ENCODE measurements at places on chromosomes 6 and 20.

DNA sequence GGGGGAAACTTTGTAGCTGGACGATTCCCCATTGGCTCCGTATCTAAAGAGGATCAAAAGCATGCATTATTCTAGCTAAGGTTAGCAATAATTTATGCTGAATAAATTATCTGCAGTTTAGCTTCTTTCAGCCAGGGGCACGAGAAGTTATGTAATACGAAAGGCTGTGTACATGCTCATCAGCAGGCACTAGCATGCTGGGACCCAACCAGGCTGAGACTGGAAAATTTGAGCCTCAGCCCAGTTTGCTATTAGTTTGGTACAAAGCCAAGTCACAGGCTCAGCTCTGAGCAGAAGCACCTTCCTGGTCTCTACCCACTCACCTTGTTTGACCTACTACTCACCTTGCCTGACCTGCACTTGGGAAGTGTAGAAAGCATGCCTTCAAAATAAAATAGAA is 328.1 kb upstream of the ARID1B start:
- no peak for DNase-seq

DNA sequence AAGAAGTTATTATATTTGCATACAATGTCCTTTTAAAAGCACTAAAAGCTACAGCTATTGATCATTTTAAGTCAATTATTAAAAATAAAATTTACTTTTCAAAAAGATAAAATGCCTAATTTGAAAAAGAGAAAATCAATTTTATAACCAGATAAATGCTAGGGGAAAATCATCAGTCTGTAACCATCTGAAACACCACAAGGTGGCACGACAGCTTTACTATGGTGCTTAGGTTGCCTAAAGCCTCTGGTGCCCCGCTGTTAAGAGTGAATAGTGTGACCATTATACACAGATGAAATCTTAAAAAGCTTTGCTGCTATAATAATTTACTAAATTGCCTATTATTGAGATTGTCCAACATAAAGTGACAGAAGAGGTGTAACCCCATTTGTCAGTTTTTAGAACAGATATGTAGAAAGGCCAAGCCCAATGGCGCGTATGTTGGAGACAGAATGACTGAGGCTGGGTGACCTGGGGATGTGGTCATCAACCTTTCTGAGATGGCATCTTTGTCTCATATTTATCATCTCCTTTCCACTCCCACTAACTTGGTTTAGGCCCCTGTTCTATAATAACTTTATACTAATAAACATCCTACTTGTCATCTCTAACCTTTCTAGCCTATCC is 100.8 kb downstream of the MOXD1 start:
- DNase-seq = no peak

DNA sequence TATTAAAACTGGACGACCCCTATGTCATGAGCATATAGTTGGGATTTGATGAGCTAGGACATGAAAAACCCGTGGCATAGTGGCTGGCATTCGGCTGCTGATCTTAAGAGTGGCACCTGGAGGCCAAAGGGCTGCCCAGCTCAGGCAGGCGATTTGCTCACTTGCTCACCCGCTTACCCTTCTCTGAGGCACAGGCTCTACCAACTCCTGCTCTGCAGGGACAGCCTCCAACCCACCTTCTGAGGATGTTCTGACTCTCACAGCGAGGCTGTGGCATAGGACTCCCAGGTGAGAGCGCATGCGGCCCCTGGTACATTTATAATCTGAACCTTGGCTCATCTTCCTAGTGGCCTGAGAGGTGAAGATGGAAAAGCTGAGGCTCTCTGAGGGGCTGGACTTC is 995 bp downstream of the RSPO4 start:
- DNase-seq = no peak

DNA sequence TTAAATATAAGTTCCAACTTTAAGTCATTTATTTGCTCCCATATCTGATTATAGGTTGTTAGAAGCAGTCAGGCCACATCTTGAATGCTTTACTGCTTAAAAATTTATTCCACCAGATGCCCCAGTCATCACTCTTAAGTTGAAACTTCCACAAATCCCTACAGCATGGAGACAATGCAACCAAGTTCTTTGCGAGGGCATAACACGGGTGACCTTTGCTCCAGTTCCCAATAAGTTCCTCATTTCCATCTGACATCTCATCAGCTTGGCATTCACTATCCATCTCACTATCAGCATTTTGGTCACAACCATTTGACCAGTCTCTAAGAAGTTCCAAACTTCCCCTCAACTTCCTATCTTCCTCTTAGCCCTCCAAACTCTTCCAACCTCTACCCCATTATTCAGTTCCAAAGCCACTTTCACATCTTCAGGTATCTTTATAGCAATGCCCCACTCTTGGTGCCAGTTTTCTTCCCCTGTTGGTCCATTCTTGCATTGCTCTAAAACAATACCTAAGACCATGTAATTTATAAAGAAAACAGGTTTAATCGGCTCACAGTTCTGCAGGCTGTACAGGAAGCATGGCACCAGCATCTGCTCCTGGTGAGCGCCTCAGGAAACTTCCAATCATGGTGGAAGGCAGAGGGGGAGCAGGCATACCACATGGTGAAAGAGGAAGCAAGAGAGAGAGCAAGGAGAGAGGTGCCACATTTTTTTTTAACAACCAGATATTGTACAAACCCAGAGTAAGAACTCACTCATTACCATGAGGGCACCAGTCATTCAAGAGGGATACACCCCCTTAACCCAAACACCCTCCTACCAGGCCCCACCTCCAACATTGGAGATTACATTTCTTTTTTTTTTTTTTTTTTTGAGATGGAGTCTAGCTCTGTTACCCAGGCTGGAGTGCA is 15.9 kb upstream of the ITPR3 start:
- no peak for DNase-seq

GRCh38 chr6:22208026-22208425 is 88.8 kb downstream of the PRL start:
- DNase-seq = no peak

DNA sequence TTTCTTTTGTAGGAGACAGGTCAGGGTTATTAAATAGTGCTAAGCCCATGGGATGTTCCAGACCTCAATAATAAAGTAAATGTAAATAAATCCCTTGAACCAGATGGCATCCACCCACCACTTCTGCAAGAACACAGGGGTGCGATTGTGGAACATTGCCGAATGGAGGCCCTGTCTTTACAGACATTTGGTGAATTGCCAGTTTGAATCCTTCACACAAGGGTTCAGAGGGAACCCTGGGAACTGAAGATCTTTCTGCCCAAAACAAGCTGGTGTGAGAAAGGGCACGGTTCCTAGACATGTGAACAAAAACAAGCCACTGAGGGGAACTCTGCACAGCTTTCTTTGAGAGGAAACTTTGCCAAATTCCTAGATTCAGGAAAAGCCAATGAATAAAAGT is 30.2 kb upstream of the RNF8 start:
- no peak for DNase-seq

- no peak for DNase-seq
These were observed 628 bp downstream of the SLC35B2 start for GRCh38 chr6:44256775-44257024.

DNA sequence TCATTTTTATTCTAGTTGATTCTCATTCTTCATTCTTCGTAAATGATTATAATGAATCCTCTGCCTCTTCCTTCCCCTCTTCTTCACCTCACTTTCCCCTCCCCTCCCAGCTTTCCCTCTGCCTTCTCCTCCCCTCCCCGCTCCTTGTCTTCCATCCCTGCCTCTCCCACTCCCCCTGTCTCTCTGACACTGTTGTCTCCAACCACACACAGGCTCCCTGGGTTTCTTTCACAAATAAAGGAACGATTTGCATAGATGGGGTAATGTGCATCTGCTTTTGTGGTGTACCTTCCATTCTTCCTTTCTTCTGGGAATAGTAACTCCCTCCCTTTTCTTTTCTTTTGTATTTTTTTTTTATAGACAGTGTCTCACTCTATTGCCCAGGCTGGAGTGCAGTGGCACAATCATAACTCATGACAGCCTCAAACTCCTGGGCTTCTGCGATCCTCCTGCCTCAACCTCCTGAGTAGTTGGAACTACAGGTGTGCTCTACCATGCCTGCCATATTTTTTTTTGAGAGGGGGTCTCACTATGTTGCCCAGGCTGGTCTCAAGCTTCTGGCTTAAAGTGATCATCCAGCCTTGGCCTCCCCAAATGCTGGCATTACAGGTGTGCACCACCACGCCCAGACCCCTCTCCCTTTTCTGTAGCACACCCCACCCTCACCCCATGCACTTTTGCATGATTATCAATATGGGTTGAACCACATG is 318.6 kb downstream of the PRKN start:
- no peak for DNase-seq

GRCh38 chr6:82704045-82704444 is 340.4 kb downstream of the TPBG start:
- no peak for DNase-seq

DNA sequence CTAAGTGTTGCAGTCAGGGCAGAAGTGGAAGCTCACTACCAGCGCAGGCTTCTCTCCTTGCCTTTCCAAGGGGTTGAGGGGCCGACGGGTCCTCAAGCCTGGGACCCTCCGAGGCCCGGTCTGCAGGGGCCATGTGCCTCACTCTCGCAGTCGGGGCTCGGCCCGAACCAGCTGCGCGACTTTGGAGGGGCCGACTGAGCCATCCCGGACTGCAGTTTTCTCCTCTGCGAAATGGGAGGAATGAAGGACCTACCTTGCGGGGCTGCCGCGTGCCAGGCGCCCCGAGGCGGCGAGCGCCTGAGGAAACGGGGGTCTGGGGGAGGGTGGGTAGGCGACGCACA is 5.6 kb downstream of the LZTS3 start:
- no peak for DNase-seq

- no peak for DNase-seq
These were observed 720.9 kb downstream of the GRIK2 start for GRCh38 chr6:102114402-102114801.

- DNase-seq = no peak
These were observed 80.1 kb upstream of the ARMC2 start for GRCh38 chr6:108768166-108768555.

- no peak for DNase-seq
These were observed 32.7 kb downstream of the HLA-A start for GRCh38 chr6:29974901-29975560.

DNA sequence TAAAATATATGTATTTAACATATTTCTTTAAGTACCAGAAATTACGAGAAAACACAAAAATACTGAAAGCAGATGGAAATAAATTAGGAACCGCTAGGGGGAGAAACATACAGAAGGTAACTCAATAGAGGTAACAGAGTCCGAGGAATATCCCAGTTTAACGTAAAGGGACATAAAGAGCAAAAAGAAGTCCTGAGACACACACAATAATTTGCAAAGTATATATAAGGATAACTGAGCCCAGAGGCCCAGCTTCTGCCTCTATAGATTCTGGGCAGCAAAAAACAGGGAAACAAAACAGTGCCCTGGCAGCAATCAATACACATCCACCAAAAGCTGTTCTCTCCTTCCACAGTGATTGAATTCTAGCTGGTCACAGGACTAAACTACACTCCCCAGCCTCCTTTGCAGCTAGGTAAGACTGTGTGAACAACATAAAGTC is 15.1 kb downstream of the TBC1D32 start:
- no peak for DNase-seq

DNA sequence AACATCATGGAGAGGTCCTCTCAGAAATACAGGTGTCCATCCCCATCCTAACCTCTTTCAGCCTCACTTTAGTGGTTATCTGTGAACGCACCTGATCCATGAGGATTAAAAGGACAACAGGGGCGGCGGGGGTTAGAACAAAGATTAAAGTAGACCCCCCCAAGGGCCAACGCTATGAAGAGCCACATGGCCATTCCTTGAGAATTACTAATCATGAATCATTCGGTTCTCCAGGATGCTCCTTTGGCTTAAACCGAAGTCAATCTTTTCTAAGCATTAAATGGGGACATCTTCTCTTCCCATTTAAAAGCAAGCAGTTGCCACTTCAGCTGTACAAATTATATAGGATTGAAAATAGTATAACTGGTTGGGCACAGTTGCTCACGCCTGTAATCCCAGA is 212.4 kb downstream of the GMPR start:
- DNase-seq = no peak

- DNase-seq = no peak
These were observed 47.1 kb downstream of the NEDD9 start for GRCh38 chr6:11185204-11185842.

GRCh38 chr20:14726591-14726990 is 389.2 kb upstream of the FLRT3 start:
- no peak for DNase-seq

- DNase-seq = no peak
These were observed 9.4 kb downstream of the TREML2 start for GRCh38 chr6:41191569-41191968.

GRCh38 chr6:46279874-46280273 is 109.1 kb upstream of the ENPP5 start:
- DNase-seq = no peak

DNA sequence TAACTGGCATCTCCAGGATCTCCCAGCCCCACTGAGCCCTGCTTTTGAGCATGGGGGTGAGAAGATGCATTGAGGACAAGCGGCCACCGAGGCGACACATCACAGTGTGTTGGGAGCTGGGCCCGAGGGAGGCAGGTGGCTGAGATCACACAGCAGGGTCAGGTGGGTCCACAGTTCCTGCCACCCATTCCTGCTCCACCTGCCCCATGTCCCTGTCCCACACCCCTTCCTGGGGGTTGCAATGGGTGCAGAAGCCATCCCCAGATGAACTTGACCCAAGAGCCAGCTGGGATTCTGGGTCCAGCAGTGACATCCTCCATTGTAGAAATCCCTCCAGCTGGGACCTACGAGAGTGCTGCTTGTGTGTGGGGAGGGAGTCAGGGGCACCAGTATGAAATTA is 1.0 kb downstream of the TGM2 start:
- no peak for DNase-seq

All from dorsolateral prefrontal cortex (tissue), 122 donors.